Karpas-422 (cell line): ENCODE measurements at places on chromosomes 1 and 21.
A peak's percentile ranks its signal among the peaks of the same experiment; 100 is the strongest.

DNA sequence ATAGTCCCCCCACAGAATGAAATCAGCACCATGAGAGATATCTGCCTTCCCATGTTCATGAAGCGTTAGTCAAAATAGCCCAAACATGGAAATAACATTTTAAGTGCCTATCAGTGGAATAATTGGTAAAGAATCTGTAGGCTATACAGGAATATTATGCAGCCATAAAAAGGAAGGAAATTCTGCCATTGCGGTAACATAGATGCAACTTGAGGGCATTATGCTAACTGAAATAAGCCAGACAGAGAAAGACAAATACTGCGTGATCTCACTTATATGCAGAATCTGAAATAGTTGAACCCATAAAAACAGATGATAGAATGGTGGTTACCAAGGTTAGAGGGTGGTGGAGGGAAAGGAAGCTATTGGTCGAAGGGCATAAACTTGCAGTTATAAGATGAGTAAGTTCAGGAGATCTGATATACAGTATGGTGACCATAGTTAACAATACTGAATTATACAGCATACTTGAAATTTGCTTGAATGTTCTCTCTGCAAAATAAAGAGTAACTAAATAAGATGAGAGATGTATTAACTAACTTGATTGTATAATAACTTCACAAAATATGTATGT lies 699 bp upstream of the IL23R start:
- no peak for DNase-seq

- no peak for DNase-seq
Measured at GRCh38 chr21:34180407-34180806, 107.0 kb downstream of the MRPS6 start.

- DNase-seq: no peak
Measured at GRCh38 chr1:206463137-206463536, 7.1 kb upstream of the IKBKE start.

DNA sequence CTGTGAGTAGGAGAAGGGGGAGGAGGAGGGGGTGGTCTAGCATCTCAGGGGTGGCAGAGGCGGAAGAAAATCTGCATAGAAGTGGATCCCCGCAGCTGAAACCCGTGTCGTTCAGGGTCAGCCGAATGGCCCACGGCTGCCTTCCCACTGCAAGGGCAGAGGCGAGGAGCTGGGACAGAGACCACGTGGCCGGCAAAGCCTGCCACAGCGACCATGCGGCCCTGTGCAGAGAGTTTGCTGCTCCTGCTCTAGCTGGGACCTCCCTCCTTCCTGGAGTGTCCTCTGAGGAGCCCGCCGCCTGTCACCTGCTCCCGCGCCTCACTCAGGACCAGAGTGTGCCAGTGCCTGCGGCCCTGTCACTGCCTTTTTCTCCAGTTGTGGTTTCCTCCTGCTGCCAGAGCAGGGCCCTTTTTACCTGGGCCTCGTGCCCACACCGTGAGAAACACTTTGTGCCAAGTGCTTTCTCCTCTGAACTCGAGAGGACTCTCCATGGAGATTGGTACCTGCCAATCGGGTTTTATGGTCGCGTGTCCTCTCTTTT lies 5.4 kb upstream of the TRPM2 start:
- no peak for DNase-seq

- DNase-seq: peak; percentile 83
Measured at GRCh38 chr1:24151175-24151533, 8.2 kb upstream of the IL22RA1 start.

GRCh38 chr1:223611936-223612335 lies 53.6 kb downstream of the CAPN8 start:
- no peak for DNase-seq

DNA sequence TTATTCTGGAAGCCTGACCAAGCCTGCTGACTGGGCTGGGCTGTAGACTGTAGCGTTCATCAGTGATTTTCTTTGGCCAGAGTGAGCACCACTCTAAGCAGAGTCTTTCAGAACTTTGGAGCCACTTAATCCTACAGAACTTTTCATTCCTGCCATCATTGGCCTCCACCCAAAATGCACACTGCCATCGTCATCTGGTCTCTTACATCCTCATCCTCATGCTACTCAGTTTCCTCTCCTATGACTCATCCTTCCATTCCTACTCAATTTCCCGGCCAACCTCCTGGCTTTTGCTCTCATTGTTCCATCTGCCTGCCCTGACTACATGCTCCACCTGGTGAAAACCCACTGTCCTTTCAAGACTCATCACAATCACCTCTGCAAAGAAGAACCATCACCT lies 233.8 kb upstream of the USP25 start:
- no peak for DNase-seq

DNA sequence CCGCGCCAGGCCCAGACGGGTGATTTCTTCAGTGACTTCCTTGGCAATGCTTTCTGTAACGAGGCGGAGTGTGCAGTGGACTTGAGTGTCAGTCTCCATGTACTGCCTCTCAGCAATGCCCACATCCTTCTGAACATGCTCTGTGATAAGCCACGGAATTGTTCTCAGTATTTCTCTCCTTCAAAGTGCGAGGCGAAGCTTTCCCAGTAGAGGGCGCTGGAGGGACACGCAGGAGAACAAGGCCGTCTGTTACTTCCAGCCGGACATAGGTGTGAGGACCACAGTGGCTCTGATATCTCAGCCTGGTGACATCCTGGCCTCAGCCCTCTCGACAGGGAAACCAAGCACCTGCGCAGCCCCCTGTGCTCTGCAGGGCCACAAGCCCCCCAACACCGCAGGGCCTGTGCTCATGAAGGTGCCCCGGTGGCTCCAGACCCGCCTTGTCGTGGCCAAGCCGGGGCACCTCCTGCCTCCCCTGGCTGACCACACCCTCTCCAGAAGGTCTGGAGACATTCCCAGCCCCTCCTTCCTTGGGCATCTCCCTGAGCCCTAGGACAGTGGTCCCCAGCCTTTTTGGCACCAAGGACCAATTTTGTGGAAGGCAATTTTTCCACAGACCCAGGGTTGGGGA lies 46.1 kb upstream of the BACE2 start:
- peak; percentile 92 for DNase-seq

- DNase-seq: no peak
Measured at GRCh38 chr1:62232871-62233278, 38.2 kb downstream of the L1TD1 start.

DNA sequence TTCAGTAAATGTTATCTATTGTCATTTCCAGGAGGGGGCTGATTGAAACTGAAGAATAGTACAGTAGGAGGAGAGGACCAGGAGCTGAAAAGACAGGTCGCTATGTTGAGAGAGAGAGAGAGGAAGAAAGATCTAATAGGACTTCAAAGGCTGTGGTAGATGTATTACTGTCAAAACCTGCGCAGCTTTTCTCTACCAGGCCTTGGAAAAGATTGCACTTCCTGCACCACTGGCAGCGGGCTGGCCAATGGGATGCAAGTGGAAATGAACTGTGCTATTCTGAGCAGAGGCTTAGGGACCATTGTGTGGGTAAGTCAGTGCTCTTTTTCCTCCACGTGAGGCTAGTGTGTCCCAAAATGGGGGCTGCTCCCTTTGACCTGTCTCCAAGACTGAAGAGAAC lies 47.1 kb downstream of the MDM4 start:
- no peak for DNase-seq

DNA sequence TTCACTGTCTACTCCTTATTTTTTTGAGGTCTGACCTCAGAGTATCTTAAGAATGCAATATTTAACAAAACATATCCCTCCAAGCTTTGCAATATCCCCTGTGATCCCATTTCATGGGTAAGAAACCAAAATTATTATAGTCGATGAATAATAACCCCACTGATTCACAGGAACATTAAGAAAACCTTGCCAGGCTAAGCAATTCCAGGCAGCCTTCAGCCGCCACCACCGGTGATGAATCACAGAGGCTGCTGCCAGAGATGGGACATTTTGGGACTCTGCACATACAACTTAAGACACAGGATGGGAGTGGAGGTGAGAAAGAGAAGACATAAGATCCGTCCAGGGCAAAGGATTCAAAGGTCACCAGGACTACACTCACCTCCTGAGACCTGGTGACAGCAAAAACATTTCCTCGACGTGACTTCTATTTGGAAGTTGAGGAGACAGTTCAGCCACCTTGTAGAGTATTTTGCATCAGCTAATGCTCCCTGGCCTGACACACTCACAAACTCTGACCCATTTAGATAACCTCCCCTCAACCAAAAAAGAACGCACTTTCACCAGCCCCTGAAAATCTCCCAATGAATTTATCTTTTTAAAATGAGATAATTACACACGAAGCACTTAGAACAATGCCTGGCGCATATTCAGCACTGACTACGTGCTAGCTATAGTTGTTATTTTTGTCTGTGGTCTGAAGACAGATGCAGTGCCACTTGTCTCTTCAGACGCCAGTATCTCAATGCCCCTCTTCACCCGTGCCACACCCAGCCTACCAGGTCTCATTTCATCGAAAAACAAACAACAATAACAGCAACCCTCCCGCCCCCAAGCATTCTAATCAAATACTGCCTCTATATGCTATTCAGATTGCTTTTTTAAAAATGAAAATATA lies 17.8 kb upstream of the OVAAL start:
- no peak for DNase-seq

- DNase-seq: no peak
Measured at GRCh38 chr1:117261424-117261785, 50.7 kb upstream of the VTCN1 start.

DNA sequence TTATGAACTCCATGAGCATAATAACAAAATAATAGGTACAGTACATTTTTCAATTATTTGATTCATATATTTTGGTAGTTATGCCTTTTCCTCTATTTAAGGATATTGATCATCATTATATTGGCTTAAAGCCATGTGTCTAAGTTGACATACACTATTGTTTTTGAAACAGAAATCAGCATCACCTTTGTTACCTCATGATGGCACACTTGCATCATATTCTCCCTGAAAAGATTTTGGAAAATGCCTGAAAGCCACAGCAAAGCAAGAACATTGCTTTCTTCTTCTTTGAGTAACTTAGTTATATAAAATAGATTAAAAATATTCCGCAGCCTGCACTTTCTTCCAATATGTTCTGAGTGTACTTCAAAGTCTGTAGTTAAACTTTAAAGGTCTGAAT lies 33.3 kb downstream of the TMPRSS15 start:
- no peak for DNase-seq

DNA sequence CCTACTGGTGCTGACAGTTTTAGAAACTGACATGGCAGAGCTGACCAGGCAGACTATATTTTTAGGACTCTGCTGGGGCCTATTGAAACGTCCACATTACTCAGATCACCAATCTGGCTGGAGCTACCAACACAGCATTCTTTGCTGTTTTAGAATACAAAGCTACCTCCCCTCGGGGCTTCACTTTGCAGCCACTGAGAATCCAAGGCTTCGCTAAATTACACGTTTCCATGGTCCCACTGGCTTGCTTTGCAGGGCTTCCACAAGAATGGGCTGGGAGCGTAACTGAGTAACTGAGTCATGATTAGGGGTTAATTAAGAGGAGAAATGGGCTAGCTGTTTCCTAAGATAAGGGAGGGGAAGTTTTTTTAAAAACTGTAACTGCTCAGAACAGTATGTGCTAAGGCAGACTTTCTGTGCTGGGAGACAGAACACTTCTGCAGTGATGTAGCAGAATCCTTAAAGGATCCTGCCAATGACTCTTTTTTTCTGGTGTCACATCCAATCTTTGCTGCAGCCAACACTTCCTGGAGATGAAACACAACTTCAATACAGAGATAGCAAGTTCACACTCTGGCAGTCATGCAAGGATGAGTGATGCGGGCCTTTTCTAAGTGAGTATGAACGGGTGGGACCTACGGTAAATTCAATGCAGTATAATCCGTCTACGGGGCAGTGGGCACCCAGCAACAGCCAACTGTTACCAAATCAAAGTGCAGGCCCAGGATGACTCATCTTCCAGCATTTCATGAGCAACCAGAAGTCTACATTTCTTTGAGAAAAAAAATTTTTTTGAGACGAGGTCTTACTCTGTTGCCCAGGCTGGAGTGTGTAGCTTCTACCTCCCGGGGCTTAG lies 21.5 kb downstream of the NDUFS5 start:
- peak; percentile 47 for DNase-seq
